ENCODE measurements at places on chromosomes 2 and 18. TPM values are rescaled to one million over a fixed set of nuclear protein-coding genes. Genes with fewer than 3 reads are reported as not detected.

DNA sequence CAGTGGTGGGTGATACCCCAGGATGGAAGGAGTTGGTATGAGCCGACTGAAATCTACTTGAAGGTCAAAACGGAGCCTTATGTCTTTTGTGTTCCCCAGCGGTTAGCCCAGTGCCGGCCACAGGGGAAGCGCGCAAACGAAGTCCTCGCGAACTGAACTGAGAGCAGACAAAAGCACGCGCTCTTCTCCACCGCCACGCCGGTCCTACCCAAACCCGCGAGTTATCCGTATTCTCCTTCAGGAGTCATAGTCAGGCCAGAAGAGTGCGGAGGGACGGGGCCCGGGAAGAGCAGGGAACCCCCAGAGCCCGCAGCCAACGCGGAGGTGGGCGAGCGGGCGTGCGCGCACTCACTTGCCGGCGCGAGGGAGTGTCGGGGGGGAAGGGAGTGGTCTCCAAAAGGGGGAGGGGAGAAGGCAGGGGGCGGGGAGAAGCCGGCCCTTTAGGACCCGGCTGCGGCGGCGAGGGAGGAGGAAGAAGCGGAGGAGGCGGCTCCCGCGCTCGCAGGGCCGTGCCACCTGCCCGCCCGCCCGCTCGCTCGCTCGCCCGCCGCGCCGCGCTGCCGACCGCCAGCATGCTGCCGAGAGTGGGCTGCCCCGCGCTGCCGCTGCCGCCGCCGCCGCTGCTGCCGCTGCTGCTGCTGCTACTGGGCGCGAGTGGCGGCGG lies at the start of gene IGFBP2:
Gene IGFBP2, plus strand, starts transcription at position 469 of the 664 bp plus-strand sequence. Its CDS starts 104 bp downstream, at position 573.
- no peaks in the 10 kb centered on the region for H3K36me3 ChIP-seq
- no peaks in the 10 kb centered on the region for H3K27me3 ChIP-seq
- peak within 1 kb of the TSS; percentile 57 for H3K4me3 ChIP-seq
- H3K4me1 ChIP-seq = peaks cover 46% of the 10 kb centered on the region

ANKRD53 gene
- 1.7 TPM for total RNA-seq

DNA sequence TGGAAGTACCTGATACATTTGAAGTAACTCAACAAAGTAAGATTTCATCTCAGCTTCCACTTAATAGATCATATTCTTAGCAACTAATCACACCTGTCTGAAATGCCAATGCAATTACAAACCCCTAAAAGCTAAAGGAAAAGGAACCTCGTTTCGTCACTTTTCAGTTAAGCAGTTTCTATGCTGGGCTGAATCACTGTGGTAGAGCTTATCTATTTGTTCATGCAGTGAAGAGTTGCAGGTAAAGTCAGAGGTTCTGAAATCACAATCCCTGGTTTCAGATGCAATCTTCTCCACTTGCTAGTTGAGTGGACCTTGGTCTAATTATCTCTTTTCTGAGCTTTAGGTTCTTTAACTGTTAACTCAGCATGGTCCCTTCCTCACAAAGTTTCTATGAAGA lies 6.3 kb downstream of the HRH4 start:
- no peak overlapping the region for H3K4me3 ChIP-seq
- H3K27ac ChIP-seq = no peak overlapping the region
- DNase-seq = no peak
- no peaks in the 10 kb centered on the region for H3K4me1 ChIP-seq

CLEC4F gene
- 0.16 TPM for total RNA-seq

- no peaks in the 10 kb centered on the region for H3K4me1 ChIP-seq
- no peak for DNase-seq
- H3K27me3 ChIP-seq = no peaks in the 10 kb centered on the region
Measured at GRCh38 chr2:134149904-134150303, 104.0 kb upstream of the MGAT5 start.

DNA sequence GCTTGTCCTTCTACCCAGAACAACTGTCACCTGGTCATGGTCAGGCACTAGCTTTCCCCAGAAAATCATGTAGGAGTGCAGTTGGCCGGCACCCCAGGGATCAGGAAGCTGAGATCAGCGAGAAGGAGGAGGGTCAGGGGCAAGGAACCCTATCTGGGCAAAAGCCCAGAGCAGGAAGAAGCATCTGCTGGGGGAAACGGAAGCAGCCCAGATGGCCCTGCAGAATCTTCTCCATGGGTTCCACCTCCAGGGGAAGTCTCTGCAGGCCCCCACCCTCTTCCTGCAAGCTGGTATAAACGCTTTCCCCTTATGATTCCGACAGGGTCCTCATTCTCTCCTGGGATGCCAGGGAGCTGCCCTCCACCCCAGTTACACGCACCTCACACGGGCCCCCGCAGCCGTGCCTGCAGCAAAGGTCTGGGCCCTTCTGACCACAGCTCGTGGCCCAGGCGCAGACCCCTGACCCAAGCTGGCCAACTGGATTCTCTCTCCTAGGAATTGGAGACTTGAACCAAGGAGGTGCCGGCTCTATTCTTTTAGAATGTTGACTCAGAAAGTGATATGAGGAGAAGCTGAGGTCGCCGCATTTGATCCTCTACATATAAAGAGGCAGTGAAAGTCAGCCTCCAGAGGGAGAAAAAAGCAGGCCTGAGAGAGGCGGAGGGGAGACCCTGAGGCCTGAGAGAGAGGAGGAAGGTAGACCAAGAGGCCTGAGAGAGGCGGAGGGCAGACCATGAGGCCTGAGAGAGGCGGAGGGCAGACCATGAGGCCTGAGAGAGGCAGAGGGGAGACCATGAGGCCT lies 71.0 kb downstream of the STPG4 start:
- no peaks in the 10 kb centered on the region for H3K4me1 ChIP-seq
- no peak overlapping the region for H3K4me3 ChIP-seq
- H3K27me3 ChIP-seq = no peaks in the 10 kb centered on the region
- no peaks in the 10 kb centered on the region for H3K36me3 ChIP-seq
- H3K27ac ChIP-seq = peak overlapping the region; percentile 31

GRCh38 chr2:206336861-206337260 lies 62.4 kb downstream of the ZDBF2 start:
- H3K4me1 ChIP-seq = no peaks in the 10 kb centered on the region
- no peaks in the 10 kb centered on the region for H3K27me3 ChIP-seq
- H3K4me3 ChIP-seq = no peak overlapping the region
- DNase-seq = no peak
- H3K36me3 ChIP-seq = no peaks in the 10 kb centered on the region
- H3K27ac ChIP-seq = no peak overlapping the region

All from right atrium auricular region (tissue), 2 donors.